ENCODE measurements at places on chromosomes 16 and 17.

- DNase-seq: no peak
Measured at GRCh38 chr16:83296505-83296904, 511.3 kb upstream of the HSBP1 start.

- no peak for DNase-seq
Measured at GRCh38 chr17:47200325-47200664, 8.9 kb upstream of the MYL4 start.

DNA sequence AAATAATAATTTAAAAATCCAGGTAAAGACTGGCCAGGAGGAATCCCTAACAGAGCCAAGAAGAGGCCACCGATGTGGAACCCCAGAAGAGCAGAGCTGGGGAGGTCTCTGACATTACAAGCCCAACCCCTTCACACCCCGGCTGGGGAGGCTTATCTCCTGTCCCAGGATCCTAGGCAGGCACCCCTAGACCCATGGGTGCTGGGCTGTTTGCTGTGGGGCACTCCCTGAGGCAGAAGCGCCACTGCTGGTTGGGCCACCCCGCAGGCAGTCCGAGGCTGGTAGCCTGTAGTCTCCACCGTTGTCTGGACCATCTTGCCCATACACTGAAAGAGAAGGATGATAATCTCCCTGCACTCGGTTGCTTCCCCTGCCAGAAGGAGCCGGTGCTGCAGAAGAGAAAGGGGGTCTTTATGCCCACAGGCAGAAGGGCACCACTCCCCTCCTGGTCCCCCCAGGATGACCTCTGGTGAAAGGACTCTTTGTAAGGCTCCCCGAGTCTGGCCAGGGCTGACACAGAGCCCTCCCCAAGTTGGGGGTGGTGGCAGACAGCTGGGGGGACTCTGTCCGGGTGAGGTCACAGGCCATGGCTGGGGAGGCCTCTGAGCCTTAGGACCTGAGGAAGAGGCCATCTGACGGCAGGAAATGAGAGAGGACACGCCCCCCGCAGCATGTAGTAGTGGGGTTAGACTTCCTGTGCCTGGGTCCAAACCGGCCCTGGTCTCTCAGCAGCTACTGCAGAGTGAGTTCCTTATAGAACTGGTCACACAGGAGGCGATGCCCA, 34.2 kb downstream of the CFAP20 start:
- no peak for DNase-seq

DNA sequence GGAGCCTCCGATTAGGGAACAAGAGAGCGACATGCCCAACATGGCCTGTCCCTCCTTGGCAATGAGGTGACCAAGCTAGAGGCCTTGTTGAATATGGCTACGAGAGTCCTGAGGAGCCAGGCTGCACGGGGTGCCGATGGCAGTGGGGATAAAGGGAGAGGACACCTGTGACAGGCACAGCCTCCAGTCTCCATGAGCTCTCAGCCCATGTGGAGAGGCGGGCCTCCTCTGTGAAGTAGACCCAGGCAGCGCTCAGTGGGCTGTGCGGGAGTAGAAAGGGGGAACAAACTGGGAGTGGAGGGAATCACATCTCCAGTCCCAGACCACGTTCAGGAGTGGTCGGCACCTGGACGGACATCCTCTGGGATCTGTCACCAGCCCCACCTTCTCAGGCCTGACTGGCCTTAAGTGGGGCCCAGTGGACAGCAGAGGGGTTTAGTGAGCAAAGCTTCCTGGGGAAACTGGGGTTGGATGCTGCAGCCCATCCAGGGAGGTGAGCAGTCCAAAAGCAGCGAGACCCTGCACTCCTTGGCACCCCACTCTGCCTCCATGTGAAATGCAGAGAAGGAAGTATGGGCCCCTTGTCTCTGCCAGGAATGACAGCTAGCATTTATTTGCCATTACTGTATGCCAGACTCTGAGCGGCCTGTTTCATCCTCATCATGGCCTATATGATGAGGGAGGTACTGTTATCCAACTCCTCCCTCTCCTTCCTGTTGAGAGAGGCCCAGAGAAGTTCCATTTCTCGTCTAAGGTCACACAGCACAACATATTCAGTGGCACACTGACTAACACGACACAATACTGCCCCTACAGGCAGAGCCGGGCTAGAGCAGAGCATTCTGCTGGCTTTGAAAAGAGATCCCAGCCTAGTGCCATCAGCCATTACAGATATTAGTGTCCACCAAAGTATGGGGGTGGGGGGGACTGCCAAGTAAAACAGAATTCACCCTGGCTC, 4.5 kb upstream of the TMEM92 start:
- peak; percentile 61 for DNase-seq

GRCh38 chr16:56977216-56977615, 12.1 kb upstream of the NLRC5 start:
- no peak for DNase-seq

DNA sequence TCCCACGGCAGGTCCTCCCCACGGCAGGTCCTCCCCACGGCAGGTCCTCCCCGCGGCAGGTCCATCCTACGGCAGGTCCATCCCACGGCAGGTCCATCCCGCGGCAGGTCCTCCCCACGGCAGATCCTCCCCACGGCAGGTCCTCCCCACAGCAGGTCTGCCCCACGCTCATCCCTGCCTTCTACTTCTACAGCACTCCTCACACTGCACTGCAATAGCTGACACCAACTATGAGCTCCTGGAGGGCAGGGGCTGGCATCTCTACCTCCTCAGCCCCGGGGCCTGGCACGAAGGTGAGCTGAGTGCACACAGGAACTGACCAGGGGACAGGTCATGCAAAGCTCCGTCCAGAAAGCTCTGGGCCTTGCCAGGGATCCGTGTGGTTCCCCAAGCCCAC, 45.3 kb downstream of the RPH3AL start:
- DNase-seq: no peak

GRCh38 chr17:75273977-75274708, 3.1 kb upstream of the MIF4GD start:
- DNase-seq: peak; percentile 60

DNA sequence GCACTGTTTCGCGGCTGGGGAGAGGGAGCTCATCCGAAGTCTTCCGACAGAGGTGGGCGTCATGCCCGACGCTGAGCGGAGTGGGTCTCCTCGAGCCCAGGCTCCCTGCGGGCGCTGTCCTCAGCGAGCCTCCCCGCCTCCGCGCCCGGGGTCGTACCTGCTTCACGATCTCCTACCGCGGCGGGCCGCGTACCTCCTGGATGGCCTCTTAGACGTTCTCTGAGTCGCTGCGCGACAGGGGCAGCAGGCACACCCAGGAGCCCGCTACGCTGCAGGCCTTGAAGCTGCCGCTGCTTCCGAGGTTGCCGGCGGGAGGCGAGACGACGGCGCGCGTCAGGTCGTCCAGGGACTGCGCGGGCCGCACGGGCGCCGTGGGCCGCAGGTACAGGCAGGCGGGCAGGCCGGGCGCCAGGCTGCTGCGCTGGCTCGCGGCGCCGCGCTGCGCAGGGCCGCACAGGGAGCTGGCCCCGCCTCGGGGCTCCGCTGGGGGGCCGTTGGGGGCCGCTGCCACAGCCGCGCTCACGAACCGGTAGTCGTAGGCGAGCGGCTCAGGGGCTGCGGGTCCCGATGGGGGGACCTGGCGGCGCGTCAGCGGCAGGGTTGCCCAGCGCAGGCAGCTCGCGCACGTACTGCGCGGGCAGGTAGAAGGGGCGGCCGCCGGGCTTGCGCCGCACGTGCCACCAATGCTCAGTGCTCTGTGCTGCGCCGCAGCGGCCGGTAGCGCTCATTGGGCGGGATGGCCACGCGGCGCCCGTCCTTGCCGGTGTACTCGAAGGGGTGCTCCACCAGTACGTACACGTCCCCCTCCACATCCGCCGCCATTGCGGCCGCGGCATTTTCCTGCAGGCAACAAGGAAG, 116.4 kb upstream of the SMURF2 start:
- no peak for DNase-seq

- DNase-seq: no peak
Measured at GRCh38 chr17:50218071-50218759, 16.8 kb upstream of the COL1A1 start.

DNA sequence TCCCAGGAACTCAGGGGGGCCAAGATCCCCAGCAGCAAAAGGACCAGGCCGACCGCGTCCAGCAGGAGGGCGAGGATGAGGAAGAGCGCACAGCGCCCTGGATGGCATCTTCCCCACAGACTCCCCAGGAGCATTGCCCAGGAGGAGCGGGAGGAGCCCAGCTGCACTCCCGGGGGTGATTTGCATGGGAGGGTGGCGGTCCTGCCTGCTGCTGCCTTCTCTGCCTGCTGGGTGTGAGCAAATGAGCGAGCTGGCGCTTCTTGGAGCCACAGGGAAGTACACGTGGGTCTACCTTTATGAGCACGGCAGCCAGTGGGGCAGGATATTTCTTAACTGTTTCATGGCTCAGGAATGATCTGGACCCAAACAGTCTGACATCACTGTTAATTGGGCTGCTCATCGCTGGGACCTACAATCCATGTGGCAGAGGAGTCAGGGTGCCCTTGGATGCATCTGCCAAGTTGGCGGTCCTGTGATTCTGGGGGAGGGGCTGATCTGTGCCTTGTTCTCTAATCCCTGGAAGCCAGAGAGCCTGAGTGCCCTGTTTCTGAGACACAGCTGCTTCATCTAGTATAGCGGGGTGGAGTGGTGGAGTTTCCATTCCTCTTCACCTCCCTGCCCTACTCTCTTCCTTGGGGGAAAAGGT, at the start of gene TMEM238L:
Gene TMEM238L, minus strand, starts transcription at position 270 of the 646 bp plus-strand sequence. Its CDS starts 136 bp downstream, at position 134.
- DNase-seq: no peak

DNA sequence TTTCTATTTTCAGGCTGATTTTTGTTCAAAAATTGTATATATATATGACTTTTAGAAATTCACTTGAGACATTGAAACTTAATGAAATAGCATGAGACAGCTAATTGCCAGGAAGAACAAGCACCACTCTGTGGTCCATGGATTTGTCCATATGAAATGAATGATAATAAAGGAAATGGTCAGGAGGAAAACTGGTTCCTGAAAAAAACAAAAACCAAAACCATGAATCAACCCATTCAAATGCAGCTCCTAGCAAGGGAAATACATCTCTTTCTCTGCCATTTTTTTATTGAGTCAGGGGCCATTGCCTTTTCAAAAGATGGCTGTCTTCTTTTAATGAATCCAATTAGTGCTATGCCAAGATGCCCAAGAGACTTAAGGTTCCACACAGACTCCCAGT, 230.7 kb downstream of the SLC39A11 start:
- DNase-seq: no peak

- no peak for DNase-seq
Measured at GRCh38 chr16:55561319-55561848, 5.1 kb upstream of the CAPNS2 start.

- no peak for DNase-seq
Measured at GRCh38 chr17:56935461-56935860, 21.6 kb upstream of the TRIM25 start.

DNA sequence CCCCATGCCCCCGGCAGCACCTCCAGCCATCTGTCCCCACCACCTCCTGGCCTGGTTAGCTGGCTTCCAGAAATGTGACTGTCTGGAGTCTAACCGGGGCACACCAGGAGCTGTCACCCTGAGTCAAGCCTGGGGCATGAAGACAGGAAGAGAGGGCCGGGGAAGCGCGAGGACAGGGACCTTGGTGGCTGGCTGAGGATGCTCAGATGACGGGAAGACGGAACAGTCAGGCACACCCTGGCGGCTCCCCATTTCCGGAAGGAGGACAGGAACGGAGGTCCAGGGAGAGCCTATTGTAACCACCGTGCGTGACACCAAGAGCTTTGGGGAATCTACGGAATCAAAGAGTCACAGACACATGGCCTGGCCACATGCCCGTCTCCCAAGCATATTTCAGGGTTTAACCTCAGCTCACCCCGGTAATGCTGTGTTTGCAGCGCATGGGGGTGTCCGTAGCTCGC, 51.7 kb downstream of the SDK2 start:
- no peak for DNase-seq

GRCh38 chr17:53626286-53626685, 196.4 kb upstream of the KIF2B start:
- DNase-seq: peak; percentile 86

DNA sequence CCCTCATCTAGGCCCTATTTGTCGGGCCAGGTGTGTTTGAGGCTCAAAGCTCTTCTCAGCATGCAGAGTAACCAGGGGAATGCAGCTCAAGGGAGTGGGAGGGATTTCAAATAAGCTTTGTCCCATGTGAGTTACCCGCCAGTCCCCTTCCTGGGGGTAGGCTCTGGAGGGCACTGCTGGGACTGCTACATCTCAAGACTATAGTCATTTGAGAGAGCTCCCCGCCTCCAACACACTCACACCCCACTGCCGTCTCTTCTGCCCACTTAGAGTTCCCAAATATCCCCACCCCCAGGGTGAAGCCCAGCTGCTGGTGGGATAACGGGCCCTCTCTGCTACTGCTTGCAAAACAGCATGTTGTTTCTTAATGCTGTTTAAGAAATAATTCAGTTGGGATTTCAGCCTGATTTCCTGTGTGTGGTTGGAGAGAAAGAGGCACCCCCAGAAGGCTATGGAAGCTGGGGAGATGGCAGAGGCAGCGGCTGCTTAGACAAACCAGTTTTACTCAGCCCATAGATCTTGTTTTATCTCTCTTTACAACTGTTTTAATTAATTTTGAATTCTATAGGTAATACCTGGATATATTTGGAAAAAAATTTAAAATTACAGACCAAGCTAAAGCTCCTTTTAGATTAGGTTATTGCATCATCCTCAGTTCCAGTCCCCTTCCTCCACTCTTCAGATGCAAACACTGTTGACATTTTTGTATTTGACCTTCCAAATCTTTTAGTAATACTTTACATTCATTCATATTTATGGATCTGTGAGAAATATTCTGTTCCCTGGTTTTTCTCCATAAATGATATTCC, 4.1 kb upstream of the MPO start:
- no peak for DNase-seq

GRCh38 chr17:83035722-83036121, 43.7 kb upstream of the METRNL start:
- DNase-seq: no peak

DNA sequence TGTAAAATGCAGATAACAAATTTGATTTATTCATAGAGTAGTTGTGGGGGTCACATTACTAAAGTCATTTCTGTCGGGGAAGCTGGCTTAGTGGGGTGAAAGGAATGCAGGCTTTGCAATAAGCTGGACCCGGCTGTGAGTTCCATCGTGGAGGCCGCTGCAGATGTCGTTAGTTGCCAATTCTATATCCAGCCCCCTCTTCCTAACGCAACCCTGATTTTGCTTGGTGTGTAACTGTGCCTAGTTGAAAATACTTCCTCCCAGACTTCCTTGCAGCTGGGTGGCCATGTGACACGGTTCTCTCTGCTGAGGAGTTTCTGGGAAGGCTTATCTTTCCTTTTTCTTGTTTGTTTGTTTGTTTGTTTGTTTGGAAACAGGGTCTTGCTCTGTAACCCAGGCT, 4.5 kb downstream of the MFSD6L start:
- no peak for DNase-seq
